ENCODE measurements at places on chromosomes 7 and 10.
A peak's percentile ranks its signal among the peaks of the same experiment; 100 is the strongest.

DNA sequence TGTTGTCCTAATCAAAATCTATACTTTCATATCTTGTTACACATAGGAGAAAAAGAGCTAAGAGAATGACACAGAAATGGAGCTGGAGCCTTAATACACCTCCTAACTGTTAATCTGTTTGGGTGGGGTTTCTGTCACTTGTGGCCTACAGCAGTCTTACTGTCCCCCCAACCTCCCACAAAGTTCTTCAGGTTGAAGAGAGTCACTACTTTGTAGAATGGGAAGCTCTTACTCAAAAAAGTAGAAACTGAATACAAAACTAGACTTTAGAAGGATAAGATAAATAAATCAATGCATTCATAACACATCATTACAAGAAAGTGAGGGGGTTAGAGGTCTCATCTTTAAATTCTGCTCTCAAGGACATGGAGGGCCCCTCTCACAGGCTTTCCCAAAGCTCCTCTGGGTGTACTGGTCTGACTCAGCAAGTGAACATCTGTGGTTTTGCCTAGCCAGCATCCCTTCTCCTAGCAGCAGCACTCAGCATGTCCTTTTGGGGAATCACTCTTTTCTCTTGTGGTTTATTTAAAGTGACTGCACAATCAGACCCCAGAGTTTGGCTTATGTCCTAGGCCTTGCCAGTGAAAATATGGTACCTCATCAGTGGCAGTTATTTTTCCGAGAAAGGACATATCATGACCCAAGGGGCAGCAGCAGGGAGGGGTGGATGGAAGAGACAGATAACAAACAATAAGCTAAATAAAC, 2.0 kb upstream of the BLVRA start:
- no peak overlapping the region for H3K27ac ChIP-seq
- no peaks in the 10 kb centered on the region for H3K27me3 ChIP-seq
- H3K4me1 ChIP-seq = no peaks in the 10 kb centered on the region
- no peaks in the 10 kb centered on the region for H3K36me3 ChIP-seq
- H3K4me3 ChIP-seq = no peak overlapping the region

- no peaks in the 10 kb centered on the region for H3K4me1 ChIP-seq
- no peak overlapping the region for H3K27ac ChIP-seq
- H3K27me3 ChIP-seq = no peaks in the 10 kb centered on the region
- no peaks in the 10 kb centered on the region for H3K36me3 ChIP-seq
- no peak for DNase-seq
Observed at GRCh38 chr10:123746061-123746460, 79.9 kb downstream of the GPR26 start.

DNA sequence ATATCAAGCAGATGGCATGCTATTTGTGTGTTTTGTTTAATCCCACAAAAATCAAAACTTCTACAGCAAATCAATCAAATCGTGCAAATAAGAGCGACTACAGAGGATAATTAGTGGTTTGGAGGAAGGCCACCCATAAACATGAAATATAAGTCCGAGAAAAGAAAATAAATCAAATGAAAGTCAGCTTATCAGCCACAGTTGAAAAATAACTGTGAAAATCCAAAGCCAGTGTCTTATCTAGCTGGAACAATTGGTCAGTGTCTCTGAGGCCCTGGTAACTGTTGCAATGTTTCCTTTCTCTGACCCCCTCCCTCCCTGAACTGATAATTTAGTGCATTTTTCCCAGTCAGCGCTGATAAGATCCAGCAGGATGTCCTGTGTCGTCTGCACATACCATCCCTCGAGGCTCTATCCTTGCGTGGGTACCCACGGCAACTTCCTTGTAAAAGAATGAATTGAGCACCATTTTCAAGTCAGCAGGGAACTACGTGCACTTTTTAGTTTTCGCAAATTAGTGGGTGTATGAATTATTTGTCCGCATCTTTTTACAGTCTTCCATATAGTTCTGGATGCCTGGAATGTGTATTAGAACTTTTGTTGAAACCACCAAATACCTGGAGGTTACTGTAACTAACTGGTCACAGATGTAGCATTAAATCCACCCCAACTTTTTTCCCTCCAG, 10.8 kb upstream of the JCAD start:
- H3K27ac ChIP-seq = no peak overlapping the region
- no peak for DNase-seq
- no peaks in the 10 kb centered on the region for H3K27me3 ChIP-seq
- H3K4me1 ChIP-seq = no peaks in the 10 kb centered on the region
- no peak overlapping the region for H3K4me3 ChIP-seq
- no peaks in the 10 kb centered on the region for H3K36me3 ChIP-seq

DNA sequence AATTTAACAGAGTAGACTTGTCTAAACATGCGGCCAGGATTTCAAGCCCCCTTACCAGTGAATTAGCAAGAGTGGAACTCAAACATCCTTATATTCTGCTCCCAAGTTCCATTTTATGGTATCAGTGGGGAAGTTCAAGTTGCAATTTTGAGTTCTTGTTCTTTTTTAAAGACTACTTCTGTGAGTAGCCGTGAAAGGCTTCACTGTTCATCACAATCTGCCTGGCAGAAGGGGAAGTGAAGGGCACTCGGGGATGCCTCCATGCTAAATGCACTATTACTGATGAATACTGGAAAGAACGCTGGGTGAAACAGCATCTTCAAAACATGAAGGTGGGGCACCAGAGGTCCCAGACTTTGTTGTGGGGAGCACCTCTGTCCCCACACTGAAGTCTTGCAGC, 22.4 kb upstream of the FGL2 start:
- no peak overlapping the region for H3K27ac ChIP-seq
- H3K4me1 ChIP-seq = no peaks in the 10 kb centered on the region
- no peak for DNase-seq
- H3K4me3 ChIP-seq = no peak overlapping the region
- no peaks in the 10 kb centered on the region for H3K36me3 ChIP-seq

GRCh38 chr7:29879609-29880008, 73.3 kb downstream of the WIPF3 start:
- no peaks in the 10 kb centered on the region for H3K36me3 ChIP-seq
- H3K4me1 ChIP-seq = no peaks in the 10 kb centered on the region
- H3K27ac ChIP-seq = no peak overlapping the region
- no peaks in the 10 kb centered on the region for H3K27me3 ChIP-seq
- DNase-seq = no peak

DNA sequence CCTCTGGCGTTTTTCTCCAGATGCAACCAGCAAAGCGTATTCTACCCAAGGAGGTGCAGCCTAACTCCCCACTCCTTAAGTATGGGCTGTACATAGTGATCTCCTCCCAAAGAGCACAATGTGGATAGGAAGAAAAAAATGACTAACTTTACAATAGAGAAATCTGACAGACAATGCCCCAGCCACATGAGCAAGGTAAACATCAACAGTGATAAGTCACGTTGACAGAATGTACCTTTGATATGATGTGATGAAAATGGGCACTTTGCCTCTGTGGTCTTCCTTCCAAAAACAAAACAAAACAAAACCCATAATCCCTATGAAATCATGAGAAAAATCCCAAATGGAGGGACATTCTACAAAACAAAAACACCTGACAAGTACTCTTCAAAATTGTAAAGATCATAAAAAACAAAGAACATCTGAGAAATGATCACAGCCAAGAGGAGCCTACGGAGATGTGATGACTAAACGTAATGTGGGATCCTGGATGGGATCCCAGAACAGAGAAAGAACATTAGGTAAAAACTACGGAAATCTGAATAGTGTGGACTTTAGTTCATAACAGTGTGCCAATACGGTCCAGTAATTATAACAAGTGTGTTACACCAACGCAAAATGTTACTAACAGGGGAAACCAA, 50.6 kb downstream of the ABLIM1 start:
- peak overlapping the region; percentile 72 for H3K27ac ChIP-seq
- DNase-seq = no peak
- no peaks in the 10 kb centered on the region for H3K27me3 ChIP-seq
- H3K4me1 ChIP-seq = no peaks in the 10 kb centered on the region
- no peak overlapping the region for H3K4me3 ChIP-seq

- no peaks in the 10 kb centered on the region for H3K36me3 ChIP-seq
- no peaks in the 10 kb centered on the region for H3K4me1 ChIP-seq
- no peak overlapping the region for H3K27ac ChIP-seq
- DNase-seq = no peak
- H3K4me3 ChIP-seq = no peak overlapping the region
Observed at GRCh38 chr7:101999393-101999792, 182.0 kb downstream of the CUX1 start.

DNA sequence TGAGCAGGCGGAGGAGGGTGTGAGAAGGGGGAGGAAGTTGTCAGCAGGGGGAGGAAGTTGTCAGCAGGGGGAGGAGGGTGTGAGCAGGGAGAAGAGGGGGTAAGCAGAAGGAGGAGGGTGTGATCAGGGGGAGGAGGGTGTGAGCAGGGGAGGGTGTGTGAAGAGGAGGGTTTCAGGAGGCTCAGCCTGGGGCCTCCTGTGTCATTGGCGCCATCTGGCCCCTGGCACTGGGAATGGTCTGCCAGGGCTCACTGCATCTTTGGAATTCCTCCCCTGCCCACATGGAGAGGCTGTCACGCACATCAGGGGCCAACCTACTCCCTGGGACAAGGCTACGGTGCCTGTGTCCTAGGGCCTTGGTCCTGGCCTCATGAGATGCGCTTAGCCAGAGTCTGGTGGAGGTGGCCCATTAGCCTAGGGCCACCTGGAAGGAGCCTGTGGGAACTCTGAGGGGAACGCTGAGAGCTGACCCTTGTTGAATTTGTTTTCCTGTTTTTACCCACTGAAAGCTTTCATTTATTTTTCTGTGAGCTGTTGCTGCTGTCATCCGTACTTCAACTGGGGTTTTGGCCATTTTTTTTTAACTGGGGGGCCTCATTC, 18.0 kb downstream of the CAMK2B start:
- H3K27me3 ChIP-seq = no peaks in the 10 kb centered on the region
- H3K4me1 ChIP-seq = no peaks in the 10 kb centered on the region
- no peaks in the 10 kb centered on the region for H3K36me3 ChIP-seq
- H3K4me3 ChIP-seq = no peak overlapping the region
- no peak for DNase-seq

DNA sequence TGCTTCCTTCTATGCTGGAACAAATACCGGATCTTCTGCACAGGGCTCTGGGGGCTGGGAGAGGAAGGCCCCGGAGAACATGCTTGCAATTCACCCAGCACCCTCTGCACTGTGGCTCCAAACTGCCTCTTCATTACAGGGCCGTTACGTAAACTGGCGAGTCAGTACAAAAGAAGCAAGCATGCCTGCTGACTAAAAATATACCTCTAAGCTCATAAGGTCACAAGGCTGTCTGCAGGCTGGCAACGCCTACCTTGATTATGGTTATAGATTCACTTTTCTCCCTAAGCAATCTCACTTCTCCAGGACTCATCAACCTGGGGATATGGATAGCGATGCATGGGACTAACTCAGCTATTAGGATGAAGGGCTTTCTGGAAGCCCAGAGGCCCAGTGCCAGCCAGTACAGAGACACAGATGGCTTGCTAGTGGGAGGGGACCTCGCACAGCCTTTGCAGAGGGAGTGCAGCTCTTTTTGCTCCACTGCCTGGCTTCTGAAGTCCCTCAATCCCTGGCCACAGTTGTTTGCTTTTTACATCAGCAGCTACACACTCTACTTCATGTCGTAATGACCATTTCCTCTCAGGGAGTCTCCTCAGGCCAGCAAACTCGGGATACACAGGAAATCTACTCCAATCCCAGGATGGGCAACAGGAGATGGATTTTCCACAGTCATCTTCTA, 96.1 kb downstream of the SH3PXD2A start:
- no peak for DNase-seq
- H3K4me3 ChIP-seq = no peak overlapping the region
- H3K36me3 ChIP-seq = no peaks in the 10 kb centered on the region

GRCh38 chr10:46239993-46240683, 46.7 kb upstream of the ANTXRL start:
- H3K4me1 ChIP-seq = no peaks in the 10 kb centered on the region
- H3K27me3 ChIP-seq = no peaks in the 10 kb centered on the region
- no peak overlapping the region for H3K4me3 ChIP-seq
- no peaks in the 10 kb centered on the region for H3K36me3 ChIP-seq
- no peak for DNase-seq

- no peak overlapping the region for H3K27ac ChIP-seq
- H3K27me3 ChIP-seq = no peaks in the 10 kb centered on the region
Observed at GRCh38 chr7:152910545-152911225, 151.1 kb downstream of the ACTR3B start.

DNA sequence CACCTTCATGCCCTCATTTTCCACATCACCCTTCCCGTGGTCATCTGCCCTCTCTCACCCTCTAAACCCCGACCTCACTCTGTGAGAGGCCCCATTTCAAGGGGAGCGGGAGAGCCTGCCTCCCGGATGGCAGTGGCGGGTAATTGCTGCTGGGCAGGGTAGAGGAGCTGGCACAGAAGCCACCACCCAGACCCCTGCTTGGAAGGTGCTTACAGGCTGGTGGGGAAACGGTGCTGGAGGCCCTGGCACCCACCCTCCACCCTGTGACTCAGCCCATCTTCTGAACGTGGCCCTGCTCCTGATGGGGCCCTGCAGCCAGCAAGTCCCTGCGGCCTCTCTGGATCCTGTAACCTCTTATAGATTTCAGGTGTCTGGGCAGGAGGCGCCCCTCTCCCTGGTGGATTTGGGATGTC, 10.6 kb upstream of the PWWP2B start:
- peak; percentile 48 for DNase-seq
- no peaks in the 10 kb centered on the region for H3K36me3 ChIP-seq
- H3K4me3 ChIP-seq = no peak overlapping the region

Data from breast epithelium (tissue), 4 donors.